ENCODE measurements at places on chromosomes 4 and X. TPM values are rescaled to one million over a fixed set of nuclear protein-coding genes. Genes with fewer than 3 reads are reported as not detected.

DNA sequence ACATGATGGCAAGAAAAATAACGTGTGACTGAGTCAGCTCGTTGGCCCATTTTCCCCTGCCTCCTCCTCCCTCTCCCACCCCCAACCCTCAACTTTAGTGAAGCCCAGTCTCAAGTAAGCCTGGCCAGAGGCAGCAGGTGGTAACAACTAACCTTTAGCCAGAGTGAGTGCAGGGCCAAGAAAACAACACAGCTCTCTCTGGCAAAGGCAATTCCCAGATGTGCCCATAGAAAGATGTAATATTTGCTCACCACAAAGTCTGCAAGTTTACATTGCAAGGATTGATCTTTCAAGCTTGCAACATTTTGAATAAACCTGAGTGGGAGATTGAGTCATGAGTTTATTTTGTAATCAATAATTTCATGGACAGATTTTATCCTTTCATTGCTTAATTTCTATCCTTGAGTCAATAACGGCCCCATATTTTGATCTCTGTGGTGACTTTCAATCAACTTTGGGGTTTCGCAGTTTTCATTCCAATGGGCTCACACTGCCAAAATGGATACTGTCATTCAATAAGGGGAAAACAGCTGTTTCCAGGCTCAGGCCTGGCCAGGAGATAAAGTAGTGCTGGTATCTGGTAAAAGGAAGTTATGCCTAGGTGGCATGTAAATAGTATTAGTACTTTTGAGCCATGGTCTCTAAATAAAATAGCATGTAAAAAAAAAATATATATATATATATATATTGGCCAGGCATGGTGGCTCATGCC, 130.7 kb upstream of the TMEM164 start:
- H3K4me3 ChIP-seq = no peak overlapping the region
- no peak overlapping the region for H3K27ac ChIP-seq
- H3K36me3 ChIP-seq = no peaks in the 10 kb centered on the region
- DNase-seq = no peak
- H3K4me1 ChIP-seq = no peaks in the 10 kb centered on the region

GRCh38 chrX:107506596-107507031, 57.2 kb downstream of the FRMPD3 start:
- H3K36me3 ChIP-seq = no peaks in the 10 kb centered on the region
- no peak overlapping the region for H3K27ac ChIP-seq
- peak; percentile 57 for DNase-seq
- no peaks in the 10 kb centered on the region for H3K4me1 ChIP-seq
- H3K4me3 ChIP-seq = no peak overlapping the region

The COL4A6 gene
- 277 TPM for total RNA-seq

The DIPK2B gene
- not detected for total RNA-seq

- no peaks in the 10 kb centered on the region for H3K4me1 ChIP-seq
- no peaks in the 10 kb centered on the region for H3K27me3 ChIP-seq
- no peak for DNase-seq
- no peak overlapping the region for H3K4me3 ChIP-seq
These were observed 98.2 kb downstream of the SLC39A8 start for GRCh38 chr4:102247041-102247440.

GRCh38 chrX:534804-535203, 95.8 kb upstream of the SHOX start:
- H3K27me3 ChIP-seq = no peaks in the 10 kb centered on the region
- no peak overlapping the region for H3K27ac ChIP-seq
- H3K36me3 ChIP-seq = no peaks in the 10 kb centered on the region
- no peaks in the 10 kb centered on the region for H3K4me1 ChIP-seq
- H3K4me3 ChIP-seq = no peak overlapping the region

DNA sequence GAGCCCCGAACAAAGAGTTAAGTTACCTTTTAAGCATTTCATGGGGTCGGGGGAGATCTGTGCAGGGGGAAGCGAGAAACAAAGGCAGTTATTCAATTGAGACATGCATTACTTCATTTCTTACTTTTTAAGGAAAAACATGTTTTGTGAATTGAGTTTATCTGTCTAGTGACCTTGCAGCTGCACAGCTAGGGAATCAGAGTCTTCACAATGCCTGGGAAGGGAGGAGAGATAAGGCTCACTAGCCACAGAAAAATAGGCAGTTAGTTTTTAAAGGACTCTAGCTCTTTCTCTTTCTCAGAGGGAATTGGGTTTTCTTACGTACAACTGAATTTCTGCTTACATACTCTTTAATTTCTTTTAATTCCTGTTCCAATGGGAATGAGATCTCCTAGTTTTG, 26.2 kb upstream of the ZBTB33 start:
- DNase-seq = no peak
- no peak overlapping the region for H3K27ac ChIP-seq
- no peak overlapping the region for H3K4me3 ChIP-seq
- H3K36me3 ChIP-seq = peaks cover 16% of the 10 kb centered on the region

The ALPK1 gene
- not detected for total RNA-seq

- H3K4me1 ChIP-seq = no peaks in the 10 kb centered on the region
- H3K27me3 ChIP-seq = no peaks in the 10 kb centered on the region
- no peaks in the 10 kb centered on the region for H3K36me3 ChIP-seq
- peak; percentile 61 for DNase-seq
These were observed 235.6 kb downstream of the STIM2 start for GRCh38 chr4:27096142-27096824.

The CSN1S1 gene
- not detected for total RNA-seq

The FABP2 gene
- total RNA-seq = not detected

The GRIA3 gene
- total RNA-seq = 9.5 TPM

GRCh38 chr4:521636-522330, 22.8 kb downstream of the PIGG start:
- no peak for DNase-seq
- H3K27me3 ChIP-seq = no peaks in the 10 kb centered on the region
- H3K27ac ChIP-seq = no peak overlapping the region
- no peaks in the 10 kb centered on the region for H3K4me1 ChIP-seq
- peaks cover 71% of the 10 kb centered on the region for H3K36me3 ChIP-seq
- H3K4me3 ChIP-seq = no peak overlapping the region
